Osteocyte (in vitro differentiated cells): ENCODE measurements at places on chromosomes 1 and 21. TPM values are rescaled to one million over a fixed set of nuclear protein-coding genes. Genes with fewer than 3 reads are reported as not detected.
A peak's percentile ranks its signal among the peaks of the same experiment; 100 is the strongest.

- H3K4me3 ChIP-seq: no peak overlapping the region
- no peaks in the 10 kb centered on the region for H3K27me3 ChIP-seq
- peak overlapping the region; percentile 35 for H3K27ac ChIP-seq
Observed at GRCh38 chr1:168613691-168614231, 37.4 kb downstream of the XCL1 start.

GRCh38 chr1:220243947-220244346 is 28.3 kb downstream of the RAB3GAP2 start:
- no peaks in the 10 kb centered on the region for H3K27me3 ChIP-seq
- H3K4me3 ChIP-seq: no peak overlapping the region
- peaks cover 10% of the 10 kb centered on the region for H3K4me1 ChIP-seq
- peaks cover 19% of the 10 kb centered on the region for H3K36me3 ChIP-seq
- DNase-seq: no peak

Gene KCNN3
- 0.16 and 0.29 TPM in 2 replicates for total RNA-seq

Gene UMODL1
- total RNA-seq: 0.68 TPM in 1 of 2 replicates, not detected in the other

Gene AMY1C
- total RNA-seq: not detected in 2 replicates

Gene IL19
- not detected in 2 replicates for total RNA-seq

Gene FCRL1
- total RNA-seq: not detected in 2 replicates
